ENCODE measurements at places on chromosomes 1 and 21.
A peak's percentile ranks its signal among the peaks of the same experiment; 100 is the strongest.

- no peak for DNase-seq
These were observed 60.7 kb downstream of the DAB1 start for GRCh38 chr1:57363165-57363564.

GRCh38 chr1:2611031-2611501, 21.8 kb downstream of the MMEL1 start:
- peak; percentile 91 for DNase-seq

GRCh38 chr1:998995-999724, 737 bp downstream of the HES4 start:
- DNase-seq, result peak; percentile 66

GRCh38 chr1:89644119-89644814, 11.3 kb downstream of the LRRC8C start:
- DNase-seq, result no peak

GRCh38 chr1:42424201-42424600, 31.6 kb downstream of the ZMYND12 start:
- no peak for DNase-seq

DNA sequence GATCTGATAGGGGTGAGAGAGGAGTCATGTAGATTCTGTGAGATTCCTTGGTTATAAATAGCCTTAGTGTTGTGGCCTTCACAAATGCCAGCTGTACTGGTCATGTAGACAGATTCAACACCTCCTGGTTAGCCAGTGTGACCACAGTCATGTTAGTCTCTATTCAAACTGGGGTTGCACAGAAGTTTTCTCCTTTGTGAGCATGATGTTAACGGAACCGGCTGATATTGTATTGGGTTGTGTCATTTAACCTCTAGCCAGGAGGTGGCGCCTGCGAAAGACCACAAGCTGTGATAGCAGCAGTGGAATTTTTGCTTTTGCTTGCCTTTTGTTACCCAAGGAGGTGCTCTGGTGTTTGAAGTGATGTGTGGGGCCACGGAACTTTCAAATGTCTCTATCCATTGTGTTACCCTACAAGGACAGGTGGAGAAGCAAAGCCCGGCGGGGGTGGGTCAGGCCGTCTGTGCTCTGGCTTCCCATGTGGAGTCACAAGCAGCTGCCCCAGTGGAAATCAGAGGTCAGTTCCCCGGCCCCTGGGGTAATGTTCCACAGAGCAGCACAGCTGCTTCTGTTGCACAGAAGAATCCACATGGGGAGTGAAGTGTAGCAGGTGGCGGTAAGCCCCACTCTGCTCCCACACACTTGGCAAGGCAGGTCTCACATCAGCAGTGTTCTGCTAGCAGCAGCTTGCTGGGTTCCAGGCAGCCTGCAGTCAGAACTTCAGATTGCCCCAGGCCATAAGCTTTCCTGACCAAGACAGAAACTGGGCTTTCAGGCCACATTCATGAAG, 112.6 kb downstream of the ADAMTS1 start:
- peak; percentile 24 for DNase-seq

DNA sequence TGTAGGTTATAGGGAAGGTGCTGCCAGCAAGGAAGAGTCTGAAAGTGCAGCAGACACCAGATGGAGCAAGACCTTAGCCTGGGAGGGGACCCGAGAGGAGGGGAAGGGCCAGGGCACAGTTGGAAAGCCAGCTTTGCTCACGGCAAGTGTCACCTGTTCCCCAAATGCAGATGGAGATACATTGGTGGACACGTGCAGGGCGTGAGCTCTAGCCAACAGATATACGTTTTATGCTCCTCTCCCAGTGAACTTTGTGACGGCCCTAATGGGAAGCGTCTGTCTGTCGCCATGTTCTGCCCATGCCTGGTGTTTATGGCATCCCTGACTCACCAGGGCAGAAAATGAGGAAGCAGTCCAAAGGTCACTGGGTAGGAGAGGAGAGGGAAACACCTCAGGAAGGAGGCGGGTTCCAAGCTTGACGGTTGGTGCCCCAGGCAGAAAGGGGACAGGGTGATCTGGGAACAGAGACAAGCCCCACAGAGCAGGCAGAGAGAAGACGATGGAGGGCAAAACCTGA, 7.6 kb downstream of the GPA33 start:
- DNase-seq, result peak; percentile 100

DNA sequence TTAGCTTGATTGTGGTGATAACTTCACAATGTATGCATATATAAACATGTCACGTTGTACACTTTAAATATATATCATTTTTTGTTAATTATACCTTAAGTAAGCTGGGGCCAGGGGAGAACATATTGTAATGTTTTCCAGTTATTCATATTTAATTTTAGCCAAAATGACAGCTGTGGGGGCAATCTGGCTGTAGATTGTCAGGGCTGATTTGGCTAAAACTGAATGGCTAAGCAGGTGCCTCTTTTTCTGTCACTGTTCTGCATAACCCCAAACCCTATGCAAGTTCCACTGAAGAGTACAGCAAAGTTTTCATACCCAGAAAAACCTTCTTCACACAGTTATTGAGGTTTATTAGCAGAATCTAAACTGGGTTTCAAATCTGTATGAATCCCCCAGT, 318.2 kb downstream of the PTPRC start:
- DNase-seq, result no peak

DNA sequence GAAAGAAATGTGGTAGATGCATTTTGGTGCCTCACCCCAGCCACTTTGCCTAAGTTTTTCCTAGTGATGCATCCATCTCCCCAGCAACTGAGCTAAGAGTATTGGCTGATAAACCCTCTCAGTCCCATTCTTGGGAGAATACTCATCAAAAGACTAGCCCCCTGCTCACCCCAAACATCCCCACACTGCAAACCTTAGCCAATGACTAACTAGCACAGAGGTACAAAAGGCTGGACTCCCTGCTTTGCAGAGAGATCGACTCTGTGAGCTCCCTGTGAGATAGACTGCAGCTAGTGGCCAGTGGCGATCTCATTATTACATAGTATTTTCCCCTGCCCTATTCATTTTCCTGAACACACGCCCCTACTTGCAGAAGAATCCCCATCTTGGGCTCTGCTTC, 155.3 kb downstream of the HHIPL2 start:
- DNase-seq, result no peak
